ENCODE measurements at places on chromosomes 4 and X.

DNA sequence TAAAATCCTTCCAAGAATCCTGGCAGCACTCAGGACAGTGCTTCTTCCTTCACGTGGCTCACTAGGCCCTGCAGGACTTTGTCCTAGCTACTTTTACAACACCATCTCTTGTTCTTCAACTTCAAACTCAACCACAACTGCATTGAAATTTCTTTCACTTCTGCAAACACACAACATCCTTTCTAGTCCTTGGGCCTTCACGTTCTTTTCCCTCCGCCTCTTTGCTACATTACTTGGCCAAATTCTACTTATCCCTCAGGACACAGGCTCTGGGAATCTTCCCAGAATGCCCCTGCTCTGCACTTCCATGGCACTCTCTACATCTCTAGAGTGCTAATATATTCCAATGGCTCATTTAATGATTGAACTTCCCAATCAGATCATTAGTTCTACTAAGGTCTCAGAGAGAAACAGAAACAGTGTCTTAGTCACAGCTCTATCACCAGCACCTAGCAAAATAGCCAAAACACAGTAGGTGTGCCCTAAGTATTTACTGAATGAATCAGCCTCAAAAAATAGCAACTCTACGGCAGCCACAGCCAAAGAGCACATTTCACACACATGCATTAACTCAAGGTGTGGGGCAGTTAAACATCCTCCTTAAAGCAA lies 73.3 kb downstream of the MANBA start:
- DNase-seq = no peak

GRCh38 chr4:127503111-127503510 lies 129.6 kb upstream of the INTU start:
- no peak for DNase-seq

- DNase-seq = no peak
These were observed 279.7 kb downstream of the CHIC1 start for GRCh38 chrX:73842541-73843234.

- DNase-seq = no peak
These were observed 98.5 kb upstream of the KLF3 start for GRCh38 chr4:38565271-38566199.

GRCh38 chrX:73683236-73683859 lies 120.4 kb downstream of the CHIC1 start:
- no peak for DNase-seq

DNA sequence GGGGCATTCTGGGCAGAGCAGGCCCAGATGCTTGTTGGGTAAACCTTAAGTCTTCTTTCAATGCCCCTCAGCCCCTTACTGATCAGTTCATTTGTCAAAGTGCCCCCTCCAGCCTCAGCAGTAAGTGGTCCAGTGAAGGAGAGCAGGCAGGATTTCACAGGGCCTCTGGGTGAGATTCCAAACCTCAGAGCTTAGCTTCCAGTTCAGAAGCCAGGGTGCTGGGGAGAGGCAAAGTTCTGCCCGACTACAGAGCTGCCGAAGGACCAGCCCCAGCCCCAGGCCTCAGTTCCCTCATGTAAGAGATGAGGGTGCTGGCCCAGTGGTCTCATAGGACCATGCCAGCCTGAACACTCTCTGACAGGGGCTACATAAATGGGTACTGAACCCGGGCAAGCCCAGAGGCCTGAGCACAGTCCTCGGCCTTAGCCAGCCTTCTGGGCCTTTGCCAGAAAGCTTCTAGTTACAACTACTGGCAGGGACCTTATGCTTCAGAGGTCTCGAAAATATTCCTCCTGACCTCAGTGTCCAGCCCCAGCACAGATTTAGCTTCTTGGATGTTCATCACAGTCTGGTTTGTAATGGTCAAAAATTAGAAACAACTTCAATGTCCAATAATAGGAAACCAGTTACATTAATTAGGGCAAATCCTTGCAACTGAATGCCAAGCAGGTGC lies 851 bp upstream of the RIPPLY1 start:
- no peak for DNase-seq

GRCh38 chr4:186265683-186266652 lies at the start of gene F11:
TSS of gene F11 (plus strand) at chr4:186266189. CDS start at chr4:186267137, 948 bp downstream.
- DNase-seq = no peak

- DNase-seq = no peak
These were observed 40.3 kb upstream of the TFDP3 start for GRCh38 chrX:133258481-133258880.

DNA sequence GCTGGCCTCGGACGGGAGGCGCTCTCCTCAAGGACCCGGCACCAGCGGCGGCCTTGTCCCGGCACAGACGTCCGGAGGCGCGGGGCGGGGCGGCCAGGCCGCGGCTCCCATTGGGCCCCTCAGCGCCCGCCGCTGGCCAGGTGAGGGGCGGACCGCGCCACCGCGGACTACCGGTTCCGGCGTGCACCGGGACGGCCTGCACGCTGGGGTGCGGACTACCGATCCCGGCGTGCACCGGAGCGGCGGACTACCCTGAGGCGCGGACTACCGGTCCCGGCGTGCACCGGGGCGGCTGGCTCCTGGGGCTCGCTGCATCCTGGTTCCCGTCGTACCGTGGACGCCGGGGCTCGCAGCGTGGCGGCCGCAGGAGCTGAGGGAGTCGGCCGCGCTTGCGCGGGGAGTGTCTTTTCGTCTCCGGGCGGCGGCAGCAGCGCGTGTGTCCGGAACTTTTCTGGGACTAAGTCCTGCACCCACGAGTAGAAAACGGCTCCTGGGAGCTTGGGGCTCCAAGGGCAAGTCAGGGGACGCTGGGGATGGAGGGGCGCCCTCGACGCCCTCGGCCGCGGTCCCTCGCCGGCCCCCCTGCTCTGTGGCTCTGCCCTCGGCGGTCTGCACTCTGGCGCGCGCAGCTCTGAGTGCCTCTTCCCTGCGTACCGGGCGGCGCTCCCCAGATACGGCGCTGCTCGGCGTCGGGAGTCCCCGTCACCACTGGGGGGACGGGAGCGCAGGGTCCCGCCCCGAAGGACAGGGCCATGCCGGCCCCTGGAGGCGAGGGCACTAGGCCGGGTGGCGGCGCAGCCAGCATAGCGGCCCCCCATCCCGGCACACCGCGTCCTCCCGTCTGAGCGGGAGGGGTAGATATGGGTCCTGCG lies at the start of gene LETM1:
Gene LETM1 (minus strand): TSS at position 86 of the 872 bp plus-strand sequence. CDS start 206 bp downstream, outside the sequence.
- DNase-seq = peak; percentile 85

- no peak for DNase-seq
These were observed 174.5 kb upstream of the DKK2 start for GRCh38 chr4:107210450-107211239.

GRCh38 chrX:40100537-40101429 lies 3.0 kb upstream of the BCOR start:
- DNase-seq = no peak

DNA sequence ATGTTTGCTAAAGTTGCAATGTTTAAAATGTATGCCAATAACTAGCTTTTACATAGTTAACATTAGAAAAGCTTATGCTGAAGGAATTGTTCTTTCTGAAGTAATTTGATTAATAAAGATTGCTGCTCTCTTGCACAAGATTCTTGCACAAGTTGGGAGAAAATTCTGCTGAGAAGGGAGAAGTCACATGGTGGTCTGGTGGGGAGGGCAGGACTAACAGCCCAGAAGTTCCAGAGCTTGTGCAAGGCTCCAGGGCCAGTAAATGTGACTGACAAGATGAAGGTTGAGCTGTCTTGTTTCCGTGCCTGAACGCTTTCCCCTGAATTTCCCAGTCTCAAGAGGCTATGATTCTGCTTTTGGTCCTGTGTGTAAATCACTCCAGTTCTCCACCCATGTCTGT lies 112.9 kb upstream of the VCX start:
- no peak for DNase-seq

DNA sequence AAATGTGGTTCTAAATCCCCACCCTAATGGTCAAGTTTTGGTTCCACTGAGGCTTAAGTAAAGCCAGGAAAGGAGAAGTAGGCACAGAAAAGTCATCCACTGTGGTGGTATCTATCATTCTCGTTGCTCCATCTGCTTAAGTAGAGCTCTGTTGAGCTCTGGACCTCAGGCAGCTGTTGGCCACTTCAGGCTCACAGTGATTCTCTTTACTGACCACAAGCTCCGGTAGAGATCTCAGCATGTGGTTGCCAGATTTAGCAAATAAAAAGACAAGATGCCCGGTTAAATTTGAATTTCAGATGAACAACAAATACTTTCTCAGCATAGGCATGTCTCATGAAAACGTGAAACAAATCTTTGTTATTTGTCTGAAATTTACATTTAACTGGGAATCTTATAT lies 132.3 kb upstream of the PTCHD1 start:
- no peak for DNase-seq

DNA sequence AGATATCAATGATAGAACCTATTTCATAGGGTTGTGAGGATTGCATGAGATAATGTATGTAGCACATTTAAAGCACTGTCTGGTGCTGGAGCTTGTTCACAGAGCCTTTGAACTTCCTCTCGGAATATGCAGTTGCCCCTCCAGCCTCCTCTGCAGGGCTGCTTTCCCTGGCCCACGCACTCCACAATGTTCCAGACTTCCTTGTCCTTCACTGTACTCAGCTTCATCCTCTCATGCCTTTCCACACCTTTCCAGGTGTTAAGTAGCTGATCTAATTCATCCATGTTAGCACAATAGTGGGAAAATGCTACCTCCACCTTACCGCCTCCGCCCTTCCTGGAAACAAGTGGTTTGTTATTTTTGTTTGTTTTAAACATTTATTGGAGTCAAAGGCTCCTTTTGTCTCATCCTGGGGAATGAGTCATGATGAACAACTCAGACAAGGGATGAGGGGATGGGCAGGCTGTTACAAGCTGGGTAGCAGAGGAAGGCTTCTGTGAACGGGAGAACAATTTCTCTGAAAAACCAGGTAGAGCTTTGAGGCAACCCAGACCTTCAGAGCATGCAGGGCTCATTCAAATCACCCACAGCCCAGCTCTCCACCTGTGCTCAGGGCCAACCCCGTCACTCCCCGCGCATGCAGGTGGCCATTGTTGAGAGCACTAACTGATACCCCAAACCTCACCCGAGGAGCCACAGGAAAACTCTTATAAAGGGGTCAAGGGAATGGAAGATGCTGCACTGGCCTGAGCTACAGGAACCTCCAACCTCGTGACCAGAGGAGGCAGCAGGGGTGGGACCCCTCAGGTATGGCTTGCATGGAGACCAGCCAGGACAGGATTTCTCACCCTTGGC lies 84.9 kb upstream of the TBL1X start:
- no peak for DNase-seq

GRCh38 chrX:70613295-70613694 lies 168.7 kb downstream of the DLG3 start:
- DNase-seq = no peak

GRCh38 chr4:10172278-10172921 lies 55.8 kb upstream of the WDR1 start:
- no peak for DNase-seq

Data from stimulated activated CD8-positive, alpha-beta memory T cell treated with anti-CD3 and anti-CD28 coated beads, Interleukin-2, amount 100 ng/mL, for 1 hour (primary cell).